Spinal cord (tissue), 10 donors: ENCODE measurements at places on chromosomes 5 and 9.

- no peaks in the 10 kb centered on the region for H3K27me3 ChIP-seq
- no peaks in the 10 kb centered on the region for H3K4me1 ChIP-seq
- H3K36me3 ChIP-seq, result no peaks in the 10 kb centered on the region
- no peak overlapping the region for H3K27ac ChIP-seq
Observed at GRCh38 chr5:12258549-12258948, 354.3 kb upstream of the CTNND2 start.

- DNase-seq, result no peak
- no peak overlapping the region for H3K27ac ChIP-seq
- no peak overlapping the region for H3K4me3 ChIP-seq
- peaks cover 22% of the 10 kb centered on the region for H3K4me1 ChIP-seq
- no peaks in the 10 kb centered on the region for H3K27me3 ChIP-seq
- no peaks in the 10 kb centered on the region for H3K36me3 ChIP-seq
Observed at GRCh38 chr5:170429014-170429413, 39.8 kb upstream of the KCNMB1 start.

- H3K4me1 ChIP-seq, result no peaks in the 10 kb centered on the region
- no peak overlapping the region for H3K27ac ChIP-seq
- no peaks in the 10 kb centered on the region for H3K36me3 ChIP-seq
- H3K27me3 ChIP-seq, result no peaks in the 10 kb centered on the region
- H3K4me3 ChIP-seq, result no peak overlapping the region
- DNase-seq, result no peak
Observed at GRCh38 chr5:100746730-100747129, 156.4 kb downstream of the ST8SIA4 start.

DNA sequence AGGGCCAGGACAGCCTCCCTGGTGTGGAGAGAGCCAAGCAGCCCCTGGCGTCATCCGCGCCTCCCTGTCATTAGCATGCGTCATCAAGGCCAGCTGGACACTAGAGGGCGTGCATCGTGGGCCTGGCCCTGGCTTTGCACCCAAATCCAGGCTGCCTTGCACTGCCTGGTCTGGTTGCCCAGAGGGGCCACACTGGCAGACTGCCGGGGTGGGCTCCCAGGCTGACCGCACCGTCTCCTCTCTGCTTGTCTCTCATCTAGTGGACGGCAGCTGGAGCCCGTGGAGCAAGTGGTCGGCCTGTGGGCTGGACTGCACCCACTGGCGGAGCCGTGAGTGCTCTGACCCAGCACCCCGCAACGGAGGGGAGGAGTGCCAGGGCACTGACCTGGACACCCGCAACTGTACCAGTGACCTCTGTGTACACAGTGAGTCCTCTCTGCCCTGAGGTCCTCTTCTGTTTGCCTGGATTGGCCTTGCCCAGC is 29.0 kb downstream of the HK3 start:
- H3K27ac ChIP-seq, result no peak overlapping the region
- DNase-seq, result peak; percentile 25
- no peak overlapping the region for H3K4me3 ChIP-seq
- peaks cover 22% of the 10 kb centered on the region for H3K4me1 ChIP-seq
- no peaks in the 10 kb centered on the region for H3K27me3 ChIP-seq

DNA sequence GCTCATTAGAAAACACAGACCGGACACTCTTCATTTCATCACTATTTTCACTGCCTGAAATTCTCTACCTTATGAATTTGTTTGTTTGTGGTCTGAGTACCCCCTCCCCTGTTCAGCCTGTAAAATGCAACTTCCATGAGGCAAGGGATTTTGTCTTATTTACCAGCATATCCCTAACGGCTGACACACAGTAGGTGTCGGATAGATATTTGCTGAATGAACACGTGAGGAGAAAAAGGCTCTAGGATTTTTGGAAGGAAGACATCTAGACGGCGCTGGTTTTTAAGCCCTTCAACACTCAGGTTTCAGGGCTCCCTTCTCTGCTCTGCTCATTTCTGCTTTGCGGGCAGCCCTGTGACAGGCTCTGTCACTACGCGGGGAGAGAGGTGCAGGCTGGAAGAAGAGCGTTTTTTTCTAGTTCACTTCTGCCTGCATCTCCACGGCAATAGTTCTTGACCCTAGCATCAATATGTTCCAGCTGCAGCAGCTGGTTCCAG is 41.0 kb downstream of the KCNMB1 start:
- no peaks in the 10 kb centered on the region for H3K27me3 ChIP-seq
- DNase-seq, result no peak
- no peak overlapping the region for H3K4me3 ChIP-seq
- no peaks in the 10 kb centered on the region for H3K36me3 ChIP-seq

- H3K36me3 ChIP-seq, result no peaks in the 10 kb centered on the region
- H3K27ac ChIP-seq, result no peak overlapping the region
- no peaks in the 10 kb centered on the region for H3K27me3 ChIP-seq
- no peak for DNase-seq
Observed at GRCh38 chr5:96879665-96880064, 3.4 kb downstream of the ERAP2 start.

DNA sequence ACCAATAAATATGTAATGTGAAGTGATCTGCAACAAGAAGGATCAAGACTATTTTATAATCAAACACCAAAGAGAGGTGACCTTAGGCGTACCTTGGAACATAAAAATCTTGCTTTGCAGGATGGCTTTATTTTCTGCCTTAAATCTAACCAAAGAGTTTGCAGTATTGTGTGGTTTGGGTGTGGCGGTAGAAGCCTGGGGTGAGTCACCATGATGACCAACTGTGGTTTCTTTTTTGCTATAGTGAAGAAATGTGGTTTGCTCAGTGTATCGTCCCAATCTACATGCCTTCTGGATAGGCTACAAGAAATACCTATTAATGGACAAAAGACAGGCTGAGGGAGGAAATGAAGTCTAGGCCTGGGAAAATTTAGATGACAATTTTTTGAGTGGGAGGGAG is 5.1 kb upstream of the CAST start:
- peaks cover 9% of the 10 kb centered on the region for H3K4me1 ChIP-seq
- no peak overlapping the region for H3K4me3 ChIP-seq
- H3K36me3 ChIP-seq, result no peaks in the 10 kb centered on the region
- H3K27me3 ChIP-seq, result no peaks in the 10 kb centered on the region

DNA sequence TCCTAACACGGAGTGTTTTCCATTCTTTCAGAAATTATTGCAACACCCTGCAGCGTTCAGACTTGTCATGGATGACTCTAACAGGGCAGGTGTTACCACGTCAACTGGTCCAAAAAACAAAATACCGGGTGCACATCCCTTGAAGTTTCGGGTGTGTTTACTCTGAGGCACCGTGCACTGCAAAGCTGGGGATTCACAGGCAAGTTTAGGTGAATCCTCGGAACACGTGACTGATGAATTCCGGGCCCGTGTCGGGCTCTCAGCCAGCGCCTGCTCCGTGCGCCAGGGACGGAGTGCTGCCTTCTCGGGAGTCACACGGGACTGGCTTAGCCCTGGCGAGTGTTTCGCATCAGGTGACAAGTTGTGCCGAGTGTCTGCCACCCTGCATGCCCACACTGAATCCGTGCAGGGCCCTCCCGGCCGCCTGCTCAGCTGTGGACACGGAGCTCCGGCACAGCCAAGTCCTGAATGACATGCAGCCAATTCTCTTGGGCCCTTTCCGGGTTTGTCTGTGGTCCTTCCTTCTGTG is 66.0 kb upstream of the IRX4 start:
- no peaks in the 10 kb centered on the region for H3K36me3 ChIP-seq
- no peak overlapping the region for H3K4me3 ChIP-seq
- H3K4me1 ChIP-seq, result peaks cover 6% of the 10 kb centered on the region

GRCh38 chr5:16691731-16692130 is 74.9 kb upstream of the RETREG1 start:
- H3K27me3 ChIP-seq, result no peaks in the 10 kb centered on the region
- H3K27ac ChIP-seq, result no peak overlapping the region
- no peak for DNase-seq
- peaks cover 11% of the 10 kb centered on the region for H3K4me1 ChIP-seq
- peaks cover 18% of the 10 kb centered on the region for H3K36me3 ChIP-seq
